ENCODE measurements at places on chromosomes 12 and 14. TPM values are rescaled to one million over a fixed set of nuclear protein-coding genes. Genes with fewer than 3 reads are reported as not detected.

Gene DDX23
- total RNA-seq: 76.0 TPM

Gene ESR2
- 2.2 TPM for total RNA-seq

Gene ACSM4
- total RNA-seq: not detected

GRCh38 chr14:93112891-93113677, 2.6 kb downstream of the ITPK1 start:
- peak; percentile 80 for DNase-seq
- no peaks in the 10 kb centered on the region for H3K27me3 ChIP-seq
- peak overlapping the region; percentile 25 for H3K27ac ChIP-seq
- no peaks in the 10 kb centered on the region for H3K36me3 ChIP-seq

DNA sequence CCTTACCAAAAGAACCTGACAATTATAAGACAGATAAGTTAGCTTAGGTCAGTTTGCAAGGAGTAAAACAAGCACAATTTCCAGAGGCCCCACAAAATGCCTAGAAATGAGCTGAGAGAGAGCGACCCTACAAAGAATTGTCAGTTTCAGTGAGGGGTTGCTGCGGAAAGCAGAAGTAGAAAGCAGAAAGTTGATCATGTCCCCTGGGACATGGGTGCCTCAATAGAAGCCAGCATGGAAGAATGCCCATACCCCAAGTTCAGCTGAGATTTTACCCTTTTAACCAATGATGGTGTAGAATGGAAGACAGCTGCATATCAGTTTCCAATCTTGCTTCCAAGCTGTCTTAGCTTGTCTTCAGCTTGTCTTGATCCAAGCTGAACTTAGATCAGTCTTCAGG, 21.8 kb upstream of the CRY1 start:
- no peaks in the 10 kb centered on the region for H3K4me1 ChIP-seq
- no peaks in the 10 kb centered on the region for H3K36me3 ChIP-seq
- H3K4me3 ChIP-seq: no peak overlapping the region
- no peak overlapping the region for H3K27ac ChIP-seq
- DNase-seq: no peak

GRCh38 chr12:16329594-16329993, 17.9 kb upstream of the MGST1 start:
- no peaks in the 10 kb centered on the region for H3K36me3 ChIP-seq
- no peak overlapping the region for H3K4me3 ChIP-seq
- no peak overlapping the region for H3K27ac ChIP-seq
- H3K4me1 ChIP-seq: no peaks in the 10 kb centered on the region
- DNase-seq: no peak

DNA sequence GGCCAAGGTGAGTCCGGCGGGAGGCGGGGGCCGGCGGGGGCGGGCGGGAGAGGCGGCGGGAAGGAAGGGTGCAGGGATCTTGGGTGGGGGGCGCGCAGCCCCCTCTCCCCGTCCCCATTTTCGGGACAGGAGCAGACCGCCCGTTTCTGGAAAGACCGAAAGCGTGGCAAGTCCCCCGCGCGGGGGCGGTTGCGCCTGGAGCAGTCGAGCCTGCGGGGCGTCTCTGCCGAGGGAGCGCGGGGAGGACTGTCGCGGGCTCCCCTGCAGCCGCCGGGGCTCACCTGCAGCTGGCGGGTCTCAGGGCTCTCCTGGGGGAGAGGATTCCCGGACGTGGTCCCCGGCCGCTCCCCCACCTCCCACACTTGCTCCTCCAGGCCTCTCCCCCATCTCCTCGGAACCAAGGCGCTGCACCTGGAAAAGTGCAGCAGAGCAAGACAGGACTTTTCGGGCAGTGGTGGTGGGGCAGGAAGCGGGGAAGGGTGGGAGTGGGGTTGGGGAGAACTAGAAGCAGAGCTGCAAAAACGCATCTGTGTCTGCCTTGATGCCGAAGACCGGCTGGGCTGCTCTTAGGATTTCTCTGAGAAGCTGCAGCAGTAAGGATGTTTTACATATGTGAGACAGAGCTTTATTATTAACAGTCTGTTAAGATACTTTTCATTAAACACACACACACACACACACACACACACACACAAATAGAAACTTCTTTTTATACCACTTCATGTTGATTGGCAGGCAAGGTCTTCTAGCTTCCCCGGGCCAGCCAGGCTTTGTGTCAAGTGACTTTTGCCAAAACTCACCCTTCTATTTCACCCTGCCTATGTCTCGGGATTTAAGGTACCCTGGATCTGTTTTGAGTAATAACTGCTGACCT, 677 bp downstream of the C12orf75 start:
- DNase-seq: no peak
- no peaks in the 10 kb centered on the region for H3K27me3 ChIP-seq
- H3K27ac ChIP-seq: peak overlapping the region; percentile 72

DNA sequence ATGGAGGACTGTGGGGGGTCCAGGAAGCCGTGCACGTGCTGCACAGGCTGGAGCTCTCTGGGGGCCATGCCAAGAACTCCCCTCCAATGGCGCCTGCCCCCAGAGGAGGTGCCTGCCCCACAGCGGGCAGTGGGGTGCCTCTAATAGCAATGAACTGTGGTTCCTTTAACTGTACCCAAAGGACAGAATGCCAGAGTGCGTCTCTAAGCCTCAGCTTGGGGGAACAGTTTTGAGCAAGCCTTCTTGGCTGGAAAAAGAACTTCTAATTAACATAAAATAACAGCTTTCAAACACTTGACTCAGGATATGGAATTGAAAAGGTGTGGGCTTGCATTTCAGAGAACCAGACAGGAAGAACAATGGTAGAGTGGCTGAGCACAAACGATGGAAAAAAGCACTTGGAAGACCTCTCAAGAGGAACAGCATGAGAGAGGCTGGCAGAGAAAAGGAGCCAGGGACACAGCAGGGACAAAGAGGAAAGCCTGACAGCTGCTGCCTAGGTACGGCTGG, 195.6 kb downstream of the TTC7B start:
- H3K27ac ChIP-seq: no peak overlapping the region
- H3K4me3 ChIP-seq: no peak overlapping the region
- DNase-seq: no peak
- H3K27me3 ChIP-seq: no peaks in the 10 kb centered on the region

GRCh38 chr12:2273288-2273687, 220.5 kb downstream of the CACNA1C start:
- DNase-seq: no peak
- H3K36me3 ChIP-seq: no peaks in the 10 kb centered on the region
- H3K27me3 ChIP-seq: no peaks in the 10 kb centered on the region
- H3K4me1 ChIP-seq: no peaks in the 10 kb centered on the region

DNA sequence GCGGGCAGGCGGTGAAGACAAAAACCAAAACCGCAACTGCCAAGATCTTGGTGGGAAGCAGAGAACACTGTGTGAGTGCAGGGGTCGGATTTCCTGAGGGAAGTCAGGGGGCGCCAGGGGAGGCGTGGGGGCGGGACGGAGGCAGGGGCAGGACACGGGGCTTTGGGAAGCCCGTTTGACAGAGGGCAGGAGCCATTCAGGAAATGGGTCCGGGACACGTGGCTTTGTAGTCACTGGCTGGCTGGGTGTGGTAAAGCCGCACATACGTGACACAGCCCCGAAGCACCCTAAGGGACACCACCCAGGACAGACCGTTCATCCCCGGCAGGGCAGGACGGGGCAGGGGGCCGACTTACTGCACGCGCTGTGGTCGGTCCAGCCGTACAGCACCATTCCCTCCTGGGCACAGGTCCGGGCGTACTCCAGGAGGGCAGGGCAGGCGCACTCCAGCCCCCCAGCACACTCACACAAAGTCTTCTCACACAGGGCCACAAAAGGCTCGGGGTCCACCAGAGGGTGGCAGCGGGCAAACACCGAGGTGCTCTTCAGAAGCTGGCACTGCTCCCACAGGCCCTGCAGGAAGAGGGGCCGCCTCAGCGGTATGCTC, 49.4 kb downstream of the VWF start:
- H3K4me3 ChIP-seq: peak overlapping the region; percentile 49
- H3K27ac ChIP-seq: no peak overlapping the region
- H3K36me3 ChIP-seq: no peaks in the 10 kb centered on the region
- no peak for DNase-seq

DNA sequence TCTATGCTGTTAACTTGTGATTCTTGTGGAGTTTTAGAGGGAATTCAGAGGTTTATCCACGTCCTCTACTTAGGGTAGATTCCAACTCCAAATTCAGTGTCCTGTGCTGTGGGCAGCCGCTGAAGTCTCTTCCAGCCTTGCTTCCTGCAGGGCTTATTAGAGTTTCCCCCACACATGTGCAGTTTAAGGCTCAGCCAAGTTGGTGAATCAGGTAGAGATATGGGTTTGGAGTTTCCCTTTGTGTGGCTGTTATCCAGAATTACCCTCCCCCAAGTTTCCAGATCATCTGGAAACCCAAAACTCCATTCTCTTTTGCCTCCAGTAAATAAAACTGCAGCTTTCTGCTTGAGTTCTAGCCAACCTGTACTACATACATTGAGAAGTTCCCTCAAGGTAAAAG, 853.7 kb downstream of the GALC start:
- no peak overlapping the region for H3K27ac ChIP-seq
- no peaks in the 10 kb centered on the region for H3K27me3 ChIP-seq
- H3K4me3 ChIP-seq: no peak overlapping the region
- no peak for DNase-seq
- H3K36me3 ChIP-seq: no peaks in the 10 kb centered on the region
- H3K4me1 ChIP-seq: no peaks in the 10 kb centered on the region

Gene CLEC2A
- total RNA-seq: not detected

DNA sequence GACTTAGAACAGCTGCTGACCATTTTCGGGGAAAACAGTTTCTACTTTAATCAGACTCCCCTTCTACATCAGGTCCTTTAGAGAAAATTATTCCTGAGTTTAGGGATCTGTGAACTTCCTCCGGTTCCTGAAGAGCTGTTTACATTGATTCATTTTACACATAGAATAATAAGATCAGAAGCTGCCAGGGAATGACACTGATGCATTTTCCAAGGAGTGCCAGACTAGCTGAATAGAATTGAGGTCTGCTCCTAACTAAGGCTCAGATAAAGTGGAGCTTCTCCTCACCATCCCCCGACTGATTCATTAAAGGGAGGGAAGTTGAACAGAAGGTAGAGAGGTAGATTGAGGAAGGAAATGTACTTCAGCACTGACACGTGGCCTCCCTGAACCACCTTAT, 41.9 kb upstream of the PSMA6 start:
- no peaks in the 10 kb centered on the region for H3K27me3 ChIP-seq
- H3K4me1 ChIP-seq: no peaks in the 10 kb centered on the region
- no peaks in the 10 kb centered on the region for H3K36me3 ChIP-seq
- H3K4me3 ChIP-seq: no peak overlapping the region
- no peak for DNase-seq

- H3K27me3 ChIP-seq: no peaks in the 10 kb centered on the region
- DNase-seq: no peak
- peaks cover 5% of the 10 kb centered on the region for H3K4me1 ChIP-seq
- H3K4me3 ChIP-seq: no peak overlapping the region
These were observed 1.7 kb upstream of the ANKRD33 start for GRCh38 chr12:51886021-51886710.

Gene IFI27
- total RNA-seq: 196 TPM

Data from breast epithelium (tissue), 4 donors.